ENCODE measurements at places on chromosomes 2 and 18. TPM values are rescaled to one million over a fixed set of nuclear protein-coding genes. Genes with fewer than 3 reads are reported as not detected.

DNA sequence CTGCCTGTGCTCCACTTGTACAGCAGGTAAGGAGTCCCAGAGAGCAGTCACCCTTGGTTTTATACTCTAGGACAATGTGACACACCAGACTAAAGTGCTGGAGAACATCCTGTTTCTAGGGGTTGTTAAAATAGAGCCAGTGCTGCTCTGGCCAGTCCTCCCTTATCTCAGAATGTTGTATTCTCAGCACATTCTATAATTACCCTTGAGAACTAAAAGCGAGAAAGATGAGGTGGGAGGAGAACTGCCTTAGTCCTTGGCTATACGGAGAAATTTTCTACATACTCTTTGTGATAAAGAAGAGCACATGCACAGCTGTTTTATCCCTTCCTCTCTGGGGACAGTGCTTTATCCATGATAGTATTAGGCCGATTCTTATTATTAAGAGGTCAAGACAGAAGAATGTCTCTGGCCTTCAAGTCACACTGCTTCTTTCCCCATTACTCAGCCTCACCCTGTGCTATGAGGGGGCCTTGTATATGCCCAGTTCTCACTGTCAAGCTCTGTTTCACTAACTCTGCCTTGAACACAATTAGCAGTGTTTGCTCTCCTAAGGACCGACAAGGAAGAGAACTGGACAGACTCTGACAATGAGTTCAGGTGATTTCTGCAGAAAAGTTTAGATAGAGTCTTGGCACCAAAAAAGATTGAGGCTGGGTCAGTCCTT is 385.8 kb downstream of the TRIB2 start:
- no peak for DNase-seq

GRCh38 chr18:27214831-27215230 is 29.7 kb upstream of the CHST9 start:
- no peak for DNase-seq

Gene BUB1
- 24.1 TPM for polyA plus RNA-seq

DNA sequence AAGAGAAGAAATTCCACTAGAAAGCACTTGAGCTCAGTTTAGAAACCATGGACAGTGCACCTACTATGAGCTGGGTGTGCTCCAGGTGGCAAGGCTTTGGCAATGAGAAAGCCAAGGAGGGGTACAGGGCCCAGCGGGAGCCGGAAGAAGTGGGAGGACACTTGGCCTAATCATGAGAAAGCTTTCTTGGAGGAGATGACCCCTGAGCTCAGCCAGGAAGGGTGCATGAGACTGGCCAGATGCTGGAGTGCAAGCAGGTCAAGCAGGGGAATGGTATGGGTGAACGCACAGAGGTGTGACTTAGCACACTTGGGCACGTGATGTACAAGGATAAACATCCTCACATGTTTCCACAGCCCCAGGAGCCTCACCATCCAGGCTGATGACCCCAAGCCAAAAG is 97.2 kb upstream of the GLI2 start:
- no peak for DNase-seq

DNA sequence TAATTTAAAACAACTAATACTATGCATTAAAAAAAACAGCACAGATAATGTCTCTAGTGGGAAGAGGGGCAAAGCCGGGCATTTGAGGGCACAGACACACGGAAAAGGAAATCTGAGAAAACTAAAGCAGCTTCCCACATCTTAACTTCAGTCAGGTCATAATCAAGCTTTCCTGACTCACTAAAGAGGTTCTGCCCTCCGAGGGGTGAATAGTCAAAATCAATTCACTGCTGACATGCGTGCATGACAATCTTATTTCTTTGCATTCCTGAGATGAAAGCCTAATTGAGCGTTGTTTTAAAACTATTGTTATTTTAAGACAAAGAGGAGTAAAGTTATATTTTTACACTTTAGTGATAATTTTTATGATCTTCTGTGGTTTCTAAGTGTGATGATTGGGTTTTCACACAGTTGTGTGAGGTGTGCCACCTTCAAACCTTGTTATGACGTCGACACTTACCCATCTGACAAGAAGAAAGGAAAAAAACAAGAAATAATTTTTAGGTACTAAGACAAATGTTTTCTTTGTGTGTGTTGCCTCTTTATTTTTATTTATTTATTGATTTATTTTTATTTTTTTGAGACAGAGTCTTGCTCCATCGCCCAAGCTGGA is 90.9 kb downstream of the GATA6 start:
- DNase-seq: no peak

Gene LCT
- 0.04 TPM for polyA plus RNA-seq

GRCh38 chr18:57737400-57738060 is 65.6 kb downstream of the ATP8B1 start:
- DNase-seq: no peak

DNA sequence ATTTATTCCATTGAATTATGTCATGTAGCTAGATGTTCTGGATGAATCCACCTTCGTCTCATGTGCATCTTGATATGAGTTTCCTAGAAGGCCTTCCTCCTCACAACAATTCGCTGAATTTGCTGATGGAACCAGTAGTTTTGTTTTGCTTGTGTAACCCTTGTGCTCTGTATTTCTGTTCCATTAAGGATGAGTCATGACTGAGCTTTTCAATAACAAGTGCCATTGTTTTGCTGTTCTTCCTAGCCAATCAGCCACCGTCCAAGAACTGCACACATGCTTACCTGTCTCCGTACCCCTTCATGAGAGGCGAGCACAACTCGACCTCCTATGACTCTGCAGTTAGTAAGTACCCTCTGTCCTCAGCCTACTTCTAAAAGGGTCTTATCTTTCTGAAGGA is 2.3 kb downstream of the TMEM182 start:
- DNase-seq: no peak

Gene TCF4
- polyA plus RNA-seq: 67.2 TPM

- no peak for DNase-seq
These were observed 42.3 kb downstream of the SMAD2 start for GRCh38 chr18:47888156-47888555.

- peak; percentile 19 for DNase-seq
These were observed 22.8 kb upstream of the DAW1 start for GRCh38 chr2:227848586-227848985.

GRCh38 chr2:23549051-23549450 is 164.1 kb downstream of the KLHL29 start:
- no peak for DNase-seq

- DNase-seq: no peak
These were observed 25.5 kb downstream of the TWIST2 start for GRCh38 chr2:238873381-238873801.

Gene B4GALT6
- polyA plus RNA-seq: 19.7 TPM

Gene PLCD4
- 8.2 TPM for polyA plus RNA-seq

- no peak for DNase-seq
These were observed 11.3 kb upstream of the MLPH start for GRCh38 chr2:237475704-237476141.

DNA sequence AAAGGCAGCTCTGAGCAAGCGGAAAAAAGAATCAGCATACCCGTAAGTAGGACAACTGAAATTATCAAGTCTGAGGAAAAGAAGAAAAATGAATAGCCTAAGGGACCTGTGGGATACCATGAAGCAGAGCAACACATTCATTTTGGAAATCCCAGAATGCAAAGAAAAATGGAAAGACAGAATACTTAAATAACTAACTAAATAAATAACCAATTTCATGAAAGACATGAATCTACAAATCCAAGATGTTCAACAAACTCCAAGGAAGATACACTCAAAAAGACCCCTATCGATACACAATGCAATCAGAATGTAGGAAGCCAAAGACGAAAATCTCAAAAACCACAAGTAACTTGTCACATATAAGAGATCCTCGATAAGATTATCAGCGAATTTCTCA is 117.0 kb downstream of the USP34 start:
- no peak for DNase-seq

- no peak for DNase-seq
These were observed 58.9 kb downstream of the NDUFA10 start for GRCh38 chr2:239966029-239966852.

DNA sequence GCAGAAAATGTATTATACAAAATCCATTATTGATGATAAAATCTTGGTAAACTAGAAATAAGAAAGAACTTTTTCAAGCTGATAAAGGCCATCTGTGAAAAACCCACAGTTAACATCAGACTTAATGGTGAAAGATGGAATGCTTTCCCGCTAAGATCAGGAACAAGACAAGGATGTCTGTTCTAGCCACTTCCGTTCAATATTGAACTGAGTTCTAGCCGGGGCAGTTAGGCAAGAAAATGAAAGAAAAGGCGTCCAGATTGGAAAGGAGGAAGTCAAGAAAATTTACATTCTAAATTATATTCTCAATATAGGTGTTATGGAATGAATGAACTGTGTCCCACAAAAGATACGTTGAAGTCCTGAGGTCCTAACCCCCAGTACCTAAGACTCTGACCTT is 39.1 kb upstream of the DTNB start:
- DNase-seq: no peak

DNA sequence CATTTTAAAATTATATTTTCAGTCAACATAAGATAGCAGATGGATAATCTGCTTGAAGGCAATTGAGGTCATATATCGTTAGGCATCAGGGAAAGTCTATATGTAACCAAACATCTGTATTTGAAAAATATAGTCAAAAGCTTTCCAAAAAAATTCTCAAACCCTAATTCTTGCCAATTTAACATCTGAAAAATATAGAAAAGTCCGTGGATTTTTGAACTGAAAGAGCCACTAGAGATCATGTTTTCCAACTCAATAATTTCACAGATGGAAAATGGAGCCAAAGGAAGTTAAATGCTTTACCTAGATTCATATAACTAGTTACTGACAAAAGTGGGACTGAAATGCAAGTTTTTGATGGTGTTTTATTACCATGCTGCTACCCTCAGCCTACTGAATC is 185.1 kb upstream of the ZNF804A start:
- DNase-seq: no peak

Gene OXER1
- 12.8 TPM for polyA plus RNA-seq

DNA sequence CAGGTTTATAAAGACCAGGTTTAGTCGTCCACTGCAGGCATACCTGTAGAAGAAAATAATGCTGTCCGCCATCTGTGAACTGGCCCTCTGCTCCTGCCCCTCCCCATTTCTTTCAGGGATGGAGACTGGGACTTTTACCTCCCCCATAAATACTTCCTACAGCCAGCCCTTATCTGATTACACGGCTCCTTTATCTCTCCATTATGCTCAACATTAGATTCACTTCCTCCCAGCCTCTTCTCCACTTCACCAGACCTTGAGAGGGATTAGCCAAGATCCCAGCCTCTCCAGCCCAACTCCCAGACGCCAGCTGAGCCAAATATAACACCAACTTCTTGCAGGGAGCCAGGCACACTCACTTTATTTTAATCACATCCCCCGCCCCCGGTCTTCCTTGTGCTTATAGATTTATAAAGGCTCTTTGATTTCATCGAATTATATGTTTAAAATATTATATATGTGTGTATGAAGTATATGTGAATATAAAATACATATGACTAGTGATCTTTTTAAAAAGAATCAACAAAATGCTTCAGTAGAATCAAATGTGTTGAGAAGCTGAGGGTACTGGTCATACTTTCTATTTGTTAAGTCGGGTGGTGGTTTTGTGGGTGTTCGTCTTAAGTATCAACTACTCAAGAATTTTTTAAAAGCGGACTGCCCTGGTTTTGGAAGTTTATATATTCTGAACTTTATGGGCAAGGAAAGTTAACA is 81.0 kb downstream of the SPRED2 start:
- no peak for DNase-seq

DNA sequence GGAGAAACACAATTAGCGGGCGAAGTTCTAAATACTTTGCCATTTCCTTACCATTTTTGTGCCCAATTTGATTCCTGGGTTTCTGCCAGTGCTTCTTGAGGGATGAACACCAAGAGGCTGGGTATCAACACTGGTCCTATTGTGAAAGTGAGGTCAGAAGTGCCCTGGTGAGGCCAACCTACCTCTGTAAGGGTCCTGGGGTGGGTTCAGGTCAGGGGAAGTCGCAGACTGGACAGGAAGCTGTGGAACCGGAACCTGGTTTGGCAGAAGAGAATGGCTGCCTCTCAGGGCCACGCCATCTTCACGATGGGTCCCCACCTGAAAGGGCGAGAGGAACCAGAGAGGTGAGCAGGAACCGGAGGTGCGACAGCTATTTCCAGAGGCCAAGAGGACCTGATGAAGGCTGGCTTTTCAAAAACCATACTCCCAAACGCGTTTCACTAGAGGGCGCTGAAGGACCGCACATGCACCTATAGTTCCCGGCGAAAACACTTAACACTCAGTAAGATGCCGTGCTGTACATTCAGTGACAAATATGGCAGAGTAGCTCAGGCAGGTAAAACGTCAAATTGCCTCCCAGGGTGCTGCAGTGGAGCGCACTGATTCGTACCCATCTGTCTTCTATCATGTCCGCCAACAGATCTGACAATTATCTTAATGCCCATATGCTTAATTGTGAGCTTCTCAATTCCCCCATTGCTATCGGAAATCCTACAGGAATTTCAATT is 275.3 kb upstream of the CCDC68 start:
- peak; percentile 85 for DNase-seq

Gene CRYGC
- not detected for polyA plus RNA-seq

- no peak for DNase-seq
These were observed 14.2 kb downstream of the CAPG start for GRCh38 chr2:85395912-85396475.

GRCh38 chr18:7987284-7987976 is 420.3 kb downstream of the PTPRM start:
- no peak for DNase-seq

Gene MTA3
- 74.2 TPM for polyA plus RNA-seq

Gene ENOSF1
- polyA plus RNA-seq: 69.2 TPM

DNA sequence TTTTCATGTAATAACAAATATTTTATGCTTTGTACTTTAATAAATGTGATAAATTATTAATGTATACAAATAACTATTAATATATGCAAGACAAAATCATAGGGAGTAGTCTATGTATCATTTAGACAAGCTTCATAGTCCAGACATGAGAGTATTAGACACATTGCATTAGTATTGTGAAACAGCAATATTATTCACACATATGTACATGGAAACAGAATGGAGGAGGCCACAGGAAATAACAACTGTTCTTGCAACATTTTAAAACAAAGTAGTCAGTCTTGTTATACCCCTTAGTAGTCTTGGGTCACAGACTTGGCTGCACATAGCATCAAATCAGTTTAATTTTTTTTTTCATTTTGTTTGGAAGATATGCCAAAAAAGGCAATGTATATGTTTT is 15.8 kb downstream of the DSC1 start:
- DNase-seq: no peak

Gene KLHL14
- 30.4 TPM for polyA plus RNA-seq

DNA sequence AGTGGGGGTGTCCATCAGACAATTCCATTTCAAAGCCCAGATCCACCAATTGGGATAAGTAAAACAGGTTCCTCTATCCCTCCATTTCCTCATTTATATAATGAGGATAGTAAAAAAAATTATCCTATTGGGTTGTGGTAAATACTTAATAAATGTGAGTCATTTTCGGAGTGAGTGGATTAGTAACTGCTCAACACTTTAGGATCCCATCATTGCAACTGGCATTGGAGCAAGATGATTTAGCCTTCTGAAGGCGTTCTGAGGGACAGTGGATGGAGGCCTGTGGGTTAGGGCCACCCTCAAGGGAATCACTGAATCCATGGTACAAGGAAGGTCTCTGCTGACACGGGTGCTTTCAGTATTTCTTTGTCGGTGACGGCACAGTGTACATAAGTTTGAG is 108.6 kb upstream of the FZD7 start:
- no peak for DNase-seq

Gene UPP2
- 9.7 TPM for polyA plus RNA-seq

- DNase-seq: no peak
These were observed 4.7 kb upstream of the KCNE4 start for GRCh38 chr2:223047260-223047761.

Gene CXCR4
- polyA plus RNA-seq: 47.6 TPM

Gene NEB
- 17.2 TPM for polyA plus RNA-seq

Gene TMEM150A
- 44.7 TPM for polyA plus RNA-seq

GRCh38 chr2:239801404-239802184 is 223.5 kb downstream of the NDUFA10 start:
- no peak for DNase-seq

Gene TRIM43
- polyA plus RNA-seq: not detected

Gene NPHP1
- polyA plus RNA-seq: 13.4 TPM

Data from renal pelvis (tissue), 12 donors.